ENCODE measurements at places on chromosomes 5 and 9. TPM values are rescaled to one million over a fixed set of nuclear protein-coding genes. Genes with fewer than 3 reads are reported as not detected.

DNA sequence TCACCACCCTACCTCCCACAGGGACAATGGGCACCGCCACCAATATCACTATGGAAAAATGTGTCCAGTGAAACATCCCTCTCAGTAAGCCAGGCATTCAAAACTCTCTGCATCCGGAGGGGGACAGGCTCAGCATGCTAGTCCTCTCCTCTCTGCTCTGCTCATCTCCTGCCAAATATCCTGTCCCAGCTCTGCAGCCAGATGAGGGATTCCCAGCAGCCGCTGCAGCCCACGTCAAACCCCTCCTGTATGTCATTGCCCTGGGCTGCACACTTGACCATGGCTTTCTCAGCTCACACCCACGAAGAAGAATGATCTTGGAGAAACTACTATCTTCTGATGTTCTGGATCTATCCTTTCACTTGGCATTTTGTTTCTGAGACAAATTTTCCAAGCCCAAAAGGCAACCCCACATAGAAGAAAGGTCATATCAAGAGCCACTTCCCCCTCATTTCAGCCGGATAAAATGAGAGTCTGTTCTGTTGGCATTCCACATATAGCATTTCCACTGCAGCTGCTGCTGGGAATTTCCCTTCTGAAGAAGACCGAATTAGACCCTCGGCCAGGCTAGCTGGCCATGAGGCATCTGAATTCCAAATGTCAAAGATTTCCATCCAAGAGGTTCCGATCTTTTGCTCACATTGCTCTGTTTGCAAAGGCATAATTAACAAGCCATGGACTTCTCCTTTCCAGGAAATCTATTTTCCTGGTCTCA, 338.0 kb downstream of the ACTL7B start:
- no peaks in the 10 kb centered on the region for H3K4me1 ChIP-seq
- H3K27ac ChIP-seq = no peak overlapping the region
- no peaks in the 10 kb centered on the region for H3K27me3 ChIP-seq
- no peak for DNase-seq
- no peaks in the 10 kb centered on the region for H3K36me3 ChIP-seq

Gene BNC2
- total RNA-seq = 37.9 TPM

DNA sequence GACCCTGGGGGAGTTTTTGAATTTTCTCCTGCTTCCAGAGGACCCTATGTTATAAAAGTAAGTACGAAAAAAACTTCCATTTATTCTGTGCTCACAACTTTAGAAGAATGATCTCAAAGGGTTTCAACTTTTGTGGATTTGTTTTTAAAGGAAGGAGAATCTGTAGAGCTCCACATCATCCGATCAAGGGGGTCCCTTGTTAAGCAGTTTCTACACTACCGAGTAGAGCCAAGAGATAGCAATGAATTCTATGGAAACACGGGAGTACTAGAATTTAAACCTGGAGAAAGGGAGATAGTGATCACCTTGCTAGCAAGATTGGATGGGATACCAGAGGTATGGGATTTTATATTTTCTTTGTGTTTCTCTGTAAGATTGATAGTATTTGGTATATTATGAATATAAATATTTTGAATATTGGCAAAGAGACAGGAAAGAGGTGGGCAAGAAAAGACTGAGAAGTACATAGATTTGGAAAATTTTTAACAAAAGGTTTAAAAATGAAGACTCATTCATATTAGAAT, 84.2 kb downstream of the ADGRV1 start:
- no peaks in the 10 kb centered on the region for H3K4me1 ChIP-seq
- H3K36me3 ChIP-seq = no peaks in the 10 kb centered on the region
- no peak overlapping the region for H3K27ac ChIP-seq
- H3K4me3 ChIP-seq = no peak overlapping the region
- DNase-seq = no peak

Gene SLC6A3
- total RNA-seq = 0.54 TPM

DNA sequence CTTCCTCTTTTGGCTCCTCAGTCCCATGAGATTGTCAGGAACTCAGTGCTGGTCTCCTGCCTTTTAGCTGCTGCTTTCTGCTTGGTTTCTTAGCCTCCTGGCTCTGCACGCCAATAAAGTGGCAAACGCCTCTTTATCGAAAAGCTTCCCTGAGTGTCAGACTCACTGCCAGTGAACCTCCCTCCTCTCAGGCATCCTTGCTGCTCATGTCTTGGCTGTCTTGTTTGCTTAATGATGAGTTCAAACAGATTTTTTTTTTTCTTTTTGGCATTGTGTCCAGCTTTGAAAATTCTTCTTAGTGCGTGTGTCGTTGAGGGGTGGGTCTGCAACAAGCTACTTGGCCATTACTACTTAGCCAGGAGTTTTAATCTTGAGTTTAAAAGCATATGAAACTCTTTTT, 14.9 kb downstream of the RASGRF2 start:
- H3K4me1 ChIP-seq = no peaks in the 10 kb centered on the region
- no peaks in the 10 kb centered on the region for H3K27me3 ChIP-seq
- no peak for DNase-seq

- no peaks in the 10 kb centered on the region for H3K27me3 ChIP-seq
- H3K36me3 ChIP-seq = no peaks in the 10 kb centered on the region
Measured at GRCh38 chr9:92976431-92976830, 29.1 kb downstream of the FGD3 start.

Gene IL4
- not detected for total RNA-seq
